Activated effector memory CD4-positive, alpha-beta T cell treated with Interleukin-2 at 50 U/mL for 16 hours (primary cell): ENCODE measurements at places on chromosomes 3 and 15.

DNA sequence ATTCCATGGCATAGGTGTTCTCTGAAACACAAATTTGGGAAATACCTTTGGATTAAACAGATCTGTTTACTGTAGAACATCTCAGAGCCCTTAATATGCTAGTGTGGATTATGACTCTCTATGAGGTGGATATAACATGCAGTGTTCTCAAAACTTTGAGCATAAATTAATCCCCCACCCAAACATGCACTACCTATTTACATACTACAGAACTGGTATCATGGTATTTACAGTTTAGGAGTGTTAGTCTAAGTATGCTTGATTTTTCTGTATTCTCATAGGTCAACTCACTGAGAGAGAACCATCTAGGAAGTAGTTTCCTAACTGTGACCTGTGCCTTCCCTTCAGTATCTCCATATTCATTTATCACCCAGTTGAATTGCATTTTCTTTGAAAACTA is 30.9 kb upstream of the ZNF609 start:
- DNase-seq = no peak

DNA sequence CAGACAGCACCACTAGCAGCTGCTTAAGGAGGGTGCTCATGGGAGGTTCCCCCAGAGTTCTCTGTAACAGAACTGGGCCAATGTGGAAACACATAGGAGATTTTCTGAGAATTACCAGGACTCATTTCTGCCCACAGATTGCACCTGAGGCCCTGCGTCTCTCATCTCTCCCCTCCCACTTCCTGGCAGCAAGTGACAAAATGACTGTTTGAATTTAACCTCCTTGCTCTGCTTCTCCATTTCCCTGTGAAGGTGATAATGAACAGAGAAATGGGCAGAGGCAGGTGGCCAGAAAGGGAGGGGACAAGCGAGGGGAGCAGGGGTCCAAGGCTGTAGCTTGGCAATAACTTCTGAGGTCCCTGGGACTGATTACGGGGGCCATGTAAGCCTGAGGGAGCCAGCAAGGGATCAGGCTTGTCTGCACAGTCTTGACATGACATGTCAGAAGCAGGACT is 8.0 kb downstream of the EPHB1 start:
- no peak for DNase-seq

GRCh38 chr3:196774191-196774820 is 34.6 kb downstream of the PAK2 start:
- no peak for DNase-seq

DNA sequence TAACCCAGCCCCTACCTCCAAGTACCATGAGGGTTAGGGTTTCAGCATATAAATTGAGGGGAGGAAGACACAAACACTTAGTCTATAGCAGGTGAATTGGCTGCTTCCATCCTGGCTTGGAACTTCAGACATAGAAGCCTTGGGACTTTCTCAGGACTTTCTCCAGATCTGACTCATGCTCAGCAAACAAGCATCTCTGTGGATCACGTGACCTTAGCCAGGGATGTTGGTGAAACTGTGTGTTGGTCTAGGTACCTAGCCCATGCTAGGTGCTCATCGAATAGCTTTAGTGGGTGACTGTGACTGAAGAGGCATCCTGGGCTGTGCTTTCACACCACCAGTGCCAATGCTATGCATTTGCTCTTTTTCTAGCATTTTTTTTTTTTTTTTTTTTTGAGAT is 58.9 kb downstream of the CD47 start:
- DNase-seq = no peak
